ENCODE measurements at places on chromosomes 7 and 10.
A peak's percentile ranks its signal among the peaks of the same experiment; 100 is the strongest.

DNA sequence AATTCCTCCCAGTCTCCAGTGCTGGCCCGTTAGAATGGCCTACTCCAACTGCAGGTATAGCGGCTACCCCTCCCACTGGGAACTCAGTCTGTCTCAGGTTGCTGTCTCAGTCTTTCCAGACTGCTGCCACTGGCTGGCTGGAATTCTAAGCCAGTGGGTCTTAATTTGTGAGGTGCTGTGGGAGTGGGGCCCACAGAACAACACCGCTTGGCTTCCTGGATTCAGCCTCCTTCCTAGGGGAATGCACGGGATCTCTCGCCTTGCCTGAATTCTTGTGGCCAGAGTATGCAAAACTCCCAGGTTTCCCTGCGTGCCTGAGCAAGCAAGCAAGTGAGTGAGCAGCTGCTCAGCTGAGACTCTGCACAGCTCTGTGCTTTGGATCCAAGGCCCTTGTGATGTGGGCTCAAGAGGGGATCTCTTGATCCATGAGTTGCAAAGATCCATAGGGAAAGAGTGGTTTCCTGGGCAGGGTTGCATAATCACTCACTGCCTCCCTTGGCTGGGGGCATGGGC lies 41.5 kb upstream of the GPR141 start:
- H3K4me3 ChIP-seq, result no peak overlapping the region
- H3K4me1 ChIP-seq, result no peaks in the 10 kb centered on the region
- H3K27ac ChIP-seq, result no peak overlapping the region
- no peaks in the 10 kb centered on the region for H3K36me3 ChIP-seq

- H3K27ac ChIP-seq, result no peak overlapping the region
- H3K4me3 ChIP-seq, result no peak overlapping the region
- no peaks in the 10 kb centered on the region for H3K27me3 ChIP-seq
- DNase-seq, result no peak
- no peaks in the 10 kb centered on the region for H3K36me3 ChIP-seq
- no peaks in the 10 kb centered on the region for H3K4me1 ChIP-seq
These were observed 20.8 kb upstream of the GGCT start for GRCh38 chr7:30525429-30525828.

DNA sequence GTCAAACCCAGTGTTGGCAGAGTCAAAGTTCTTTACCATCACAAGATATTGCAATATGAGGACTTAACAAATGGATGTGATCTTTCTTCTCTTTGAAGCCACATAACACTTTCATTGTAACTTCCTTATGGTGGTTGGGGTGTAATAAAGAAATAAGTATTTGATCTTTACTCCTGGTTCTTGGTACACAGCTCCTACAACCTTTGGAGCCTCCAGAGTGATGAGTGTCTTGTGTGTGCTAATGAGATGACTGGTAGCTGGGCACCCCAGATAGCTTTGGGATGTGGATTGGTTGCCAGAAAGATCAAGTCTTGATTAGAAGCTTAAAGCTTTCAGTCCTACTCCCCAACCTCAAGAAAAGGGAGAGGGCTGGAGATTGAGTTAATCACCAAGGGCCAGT lies 31.1 kb upstream of the YAE1 start:
- H3K4me3 ChIP-seq, result no peak overlapping the region
- no peak for DNase-seq
- H3K27me3 ChIP-seq, result no peaks in the 10 kb centered on the region
- peak overlapping the region; percentile 63 for H3K27ac ChIP-seq
- no peaks in the 10 kb centered on the region for H3K36me3 ChIP-seq
- no peaks in the 10 kb centered on the region for H3K4me1 ChIP-seq

DNA sequence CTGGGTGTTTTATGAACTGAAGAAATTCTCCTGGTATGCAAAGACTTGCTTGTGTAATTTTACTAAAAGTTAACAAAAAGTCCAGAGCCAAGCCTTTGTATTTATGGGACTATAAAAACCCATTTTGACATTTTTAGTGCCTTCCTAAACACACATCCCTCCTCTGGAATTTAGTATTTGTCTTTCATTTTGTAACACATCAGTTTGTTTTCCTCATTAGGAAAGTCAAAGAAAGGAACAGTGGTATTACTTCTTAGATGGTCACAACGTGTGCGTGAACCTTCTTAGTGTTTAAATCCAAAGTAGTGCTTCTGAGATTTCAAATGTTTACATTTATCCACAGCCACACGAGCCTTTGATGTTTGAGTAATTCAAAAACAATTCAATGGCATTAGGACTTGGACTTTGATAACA lies 103.2 kb upstream of the TMEM106B start:
- no peaks in the 10 kb centered on the region for H3K4me1 ChIP-seq
- H3K36me3 ChIP-seq, result no peaks in the 10 kb centered on the region
- no peaks in the 10 kb centered on the region for H3K27me3 ChIP-seq
- no peak for DNase-seq
- H3K4me3 ChIP-seq, result no peak overlapping the region

DNA sequence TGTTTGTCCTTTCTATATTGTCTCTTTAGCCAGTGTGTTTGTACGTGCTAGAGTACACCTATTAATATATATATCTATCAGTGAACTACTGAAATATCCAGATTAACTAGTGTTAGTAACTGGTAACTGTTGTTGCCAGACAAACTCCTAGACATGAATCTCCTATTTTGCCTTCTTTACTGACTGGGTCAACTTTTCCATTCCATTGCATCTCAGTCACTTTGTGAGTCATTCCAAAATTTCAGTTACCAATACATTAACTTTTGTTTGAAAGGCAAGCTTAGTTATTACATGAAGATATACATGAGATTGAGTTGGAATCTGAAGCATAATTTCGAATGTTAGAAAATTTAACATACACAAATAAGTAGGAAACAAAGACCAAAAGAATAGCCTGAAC lies 51.4 kb downstream of the BTAF1 start:
- no peaks in the 10 kb centered on the region for H3K36me3 ChIP-seq
- DNase-seq, result no peak
- H3K4me1 ChIP-seq, result no peaks in the 10 kb centered on the region
- H3K27me3 ChIP-seq, result no peaks in the 10 kb centered on the region
- no peak overlapping the region for H3K4me3 ChIP-seq
- H3K27ac ChIP-seq, result no peak overlapping the region

DNA sequence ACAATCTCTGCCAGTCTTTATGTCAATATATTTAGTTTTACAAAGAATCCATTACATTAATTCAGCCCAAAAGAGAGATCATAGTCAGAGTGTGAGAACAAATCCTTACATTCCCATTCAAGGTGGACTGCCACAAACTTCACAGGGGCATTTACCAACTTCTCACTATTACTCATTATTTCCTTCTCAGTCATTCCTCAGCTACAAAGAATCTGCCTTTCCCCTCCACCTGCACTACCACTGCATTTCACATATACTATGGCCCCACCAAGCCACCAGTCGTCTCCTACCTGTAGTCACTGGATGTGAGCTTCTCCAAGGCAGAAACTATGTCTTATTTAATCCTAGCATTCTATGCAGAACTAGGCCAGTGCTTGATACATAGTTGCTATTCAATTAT lies 94.3 kb downstream of the USP6NL start:
- H3K36me3 ChIP-seq, result no peaks in the 10 kb centered on the region
- H3K4me1 ChIP-seq, result no peaks in the 10 kb centered on the region
- no peak overlapping the region for H3K4me3 ChIP-seq
- DNase-seq, result no peak
- H3K27me3 ChIP-seq, result no peaks in the 10 kb centered on the region

DNA sequence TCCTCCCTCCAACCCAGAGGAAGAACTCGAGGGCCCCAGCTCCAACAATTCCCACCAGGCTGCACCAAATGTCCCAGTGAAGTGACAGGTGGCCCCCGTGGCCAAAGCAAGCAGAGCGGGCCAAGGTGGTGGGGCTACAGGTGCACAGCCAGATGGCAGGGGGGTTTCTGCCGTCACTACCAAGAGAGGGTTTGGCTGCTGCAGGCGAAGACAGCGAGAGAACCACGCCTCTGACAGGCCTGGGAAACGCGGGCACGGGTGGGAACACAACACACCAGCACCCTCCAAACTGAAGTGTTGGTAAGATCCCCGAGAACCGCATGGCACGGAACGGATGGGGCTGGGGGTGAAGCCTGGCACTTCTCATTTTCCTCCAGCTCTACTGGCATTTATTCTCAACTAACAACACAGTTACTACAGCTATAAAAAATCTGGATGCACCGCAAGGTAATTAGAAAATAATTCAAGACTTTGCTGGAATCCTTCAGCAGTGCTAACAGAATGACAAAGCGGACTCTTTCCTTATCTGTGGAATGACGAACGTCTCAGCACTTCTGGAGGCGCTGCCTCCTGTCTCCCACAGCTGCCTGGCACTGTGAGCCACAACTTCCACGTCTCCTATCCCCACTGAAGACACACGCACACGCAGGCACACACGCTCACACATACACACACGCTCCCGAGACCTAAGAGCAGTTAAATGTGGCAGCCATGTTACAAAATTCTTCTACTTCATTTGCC lies 167.9 kb downstream of the TCERG1L start:
- no peak overlapping the region for H3K4me3 ChIP-seq
- no peaks in the 10 kb centered on the region for H3K36me3 ChIP-seq
- no peak for DNase-seq
- H3K27ac ChIP-seq, result no peak overlapping the region
- no peaks in the 10 kb centered on the region for H3K4me1 ChIP-seq
- H3K27me3 ChIP-seq, result no peaks in the 10 kb centered on the region

- peak; percentile 20 for DNase-seq
- peak overlapping the region; percentile 42 for H3K27ac ChIP-seq
- H3K27me3 ChIP-seq, result no peaks in the 10 kb centered on the region
- peaks cover 5% of the 10 kb centered on the region for H3K4me1 ChIP-seq
- no peak overlapping the region for H3K4me3 ChIP-seq
- H3K36me3 ChIP-seq, result no peaks in the 10 kb centered on the region
These were observed 33.9 kb downstream of the PPIF start for GRCh38 chr10:79380946-79381721.
